ENCODE measurements at places on chromosomes 7 and 10. TPM values are rescaled to one million over a fixed set of nuclear protein-coding genes. Genes with fewer than 3 reads are reported as not detected.

HOXA9 gene
- 36.1 TPM for total RNA-seq

DNA sequence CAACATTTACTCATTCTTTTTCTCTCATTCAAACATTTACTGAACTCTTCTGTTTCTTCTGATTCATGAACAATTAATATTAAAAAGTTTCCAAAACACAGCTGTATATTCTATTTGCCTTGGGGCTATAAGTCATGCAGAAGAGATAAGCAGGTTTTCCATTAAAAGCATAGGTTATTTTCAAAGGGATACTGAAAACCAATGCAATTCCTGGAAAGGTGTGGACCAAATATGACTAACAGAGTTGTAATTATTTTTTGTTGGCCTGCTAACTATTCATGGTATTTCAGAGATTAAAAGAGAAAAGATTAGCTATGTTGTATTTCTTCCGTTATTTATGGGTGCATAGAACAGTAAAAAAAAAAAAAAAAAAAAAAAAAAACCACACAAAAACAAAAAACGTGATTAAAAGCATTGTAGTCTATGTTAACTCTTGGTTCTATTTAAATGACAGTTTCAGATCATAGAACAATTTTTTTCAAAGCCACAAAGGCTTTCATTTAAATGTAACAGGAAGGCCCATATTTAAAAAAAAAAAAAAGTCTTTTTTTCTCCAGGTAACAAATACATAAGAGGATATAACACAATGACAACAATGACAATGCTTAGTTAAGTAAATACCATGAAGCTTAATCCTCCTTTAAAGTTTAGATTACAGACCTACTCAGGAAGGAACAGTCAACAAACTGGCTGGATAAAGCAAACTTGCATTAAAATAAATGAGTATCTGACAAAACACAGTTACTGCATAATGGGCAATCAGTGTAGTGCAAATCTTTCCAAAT lies 1042.9 kb downstream of the GATA3 start:
- H3K4me3 ChIP-seq = no peak overlapping the region
- no peak for DNase-seq
- no peaks in the 10 kb centered on the region for H3K27me3 ChIP-seq
- no peaks in the 10 kb centered on the region for H3K4me1 ChIP-seq
- H3K27ac ChIP-seq = no peak overlapping the region

TMEM213 gene
- total RNA-seq = not detected

ZNF736 gene
- 10.6 TPM for total RNA-seq

GIMAP5 gene
- 21.2 TPM for total RNA-seq

TMEM72 gene
- not detected for total RNA-seq

DNA sequence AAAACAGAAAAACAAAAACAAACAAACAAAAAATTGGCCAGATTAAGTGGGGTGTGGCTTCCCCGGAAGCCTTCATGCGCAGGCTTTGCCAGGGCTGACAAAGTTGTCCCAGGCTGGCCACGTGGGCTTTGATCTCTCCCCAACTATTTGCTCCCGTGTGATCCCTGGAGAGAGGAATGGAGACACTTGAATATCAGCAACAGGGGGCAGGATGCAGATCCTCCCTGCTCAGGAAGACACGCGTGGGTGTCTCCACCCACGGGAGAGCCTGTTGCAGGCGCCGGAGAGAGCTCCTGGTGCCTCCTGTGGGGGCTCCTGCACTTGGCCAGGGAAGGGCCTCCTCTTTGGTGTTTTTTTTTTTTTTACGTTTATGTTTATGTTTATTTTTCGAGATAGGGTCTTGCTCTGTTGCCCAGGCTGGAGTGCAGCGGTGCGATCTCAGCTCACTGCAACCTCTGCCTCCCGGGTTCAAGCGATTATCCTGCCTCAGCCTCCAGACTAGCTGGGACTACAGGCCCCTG lies 19.0 kb downstream of the TRIM56 start:
- no peaks in the 10 kb centered on the region for H3K4me1 ChIP-seq
- no peak overlapping the region for H3K4me3 ChIP-seq
- H3K27ac ChIP-seq = no peak overlapping the region

DNA sequence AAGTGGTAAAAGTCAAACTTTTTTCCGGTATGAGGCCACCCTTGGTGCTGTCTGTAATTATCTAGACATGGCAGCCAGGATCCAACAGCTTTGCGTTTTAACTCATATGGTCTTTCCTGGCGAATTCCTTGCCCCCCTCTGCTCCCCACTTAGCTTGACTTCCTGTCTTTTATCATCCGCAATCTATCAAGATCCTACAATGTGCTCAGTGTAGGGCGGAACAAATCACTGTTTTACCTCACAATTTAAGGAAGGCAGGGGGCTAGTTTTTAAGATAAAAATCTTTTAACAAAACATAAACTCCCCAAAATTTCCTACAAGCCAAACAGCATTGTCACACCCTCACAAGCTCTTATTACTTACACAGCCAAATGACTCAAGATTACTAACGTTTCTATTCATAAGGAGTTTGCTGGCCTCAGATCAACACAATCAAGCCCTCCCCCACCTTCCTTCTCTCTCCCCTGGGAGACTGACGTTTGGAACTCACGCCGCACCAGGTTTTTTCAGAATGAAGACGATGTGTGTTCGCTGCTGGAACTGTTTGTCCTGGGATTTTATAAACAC lies 1.3 kb upstream of the CDK14 start:
- DNase-seq = no peak
- H3K4me3 ChIP-seq = no peak overlapping the region
- H3K4me1 ChIP-seq = peaks cover 5% of the 10 kb centered on the region
- no peaks in the 10 kb centered on the region for H3K36me3 ChIP-seq
- peak overlapping the region; percentile 65 for H3K27ac ChIP-seq

FOXP2 gene
- total RNA-seq = 46.2 TPM

- H3K36me3 ChIP-seq = no peaks in the 10 kb centered on the region
- no peaks in the 10 kb centered on the region for H3K27me3 ChIP-seq
- DNase-seq = no peak
- H3K4me1 ChIP-seq = peaks cover 8% of the 10 kb centered on the region
- H3K4me3 ChIP-seq = no peak overlapping the region
These were observed 293.3 kb upstream of the KLF14 start for GRCh38 chr7:131027287-131027773.

NME8 gene
- not detected for total RNA-seq

GRCh38 chr10:100902622-100903021 lies 10.1 kb upstream of the SLF2 start:
- H3K27me3 ChIP-seq = no peaks in the 10 kb centered on the region
- no peak for DNase-seq
- no peaks in the 10 kb centered on the region for H3K4me1 ChIP-seq
- no peak overlapping the region for H3K27ac ChIP-seq
- no peak overlapping the region for H3K4me3 ChIP-seq
- H3K36me3 ChIP-seq = no peaks in the 10 kb centered on the region

BMPER gene
- total RNA-seq = 50.3 TPM

- no peaks in the 10 kb centered on the region for H3K27me3 ChIP-seq
- DNase-seq = no peak
- no peaks in the 10 kb centered on the region for H3K4me1 ChIP-seq
- no peak overlapping the region for H3K4me3 ChIP-seq
These were observed 19.5 kb upstream of the ABCB5 start for GRCh38 chr7:20595971-20596370.

AKR1B1 gene
- total RNA-seq = 30.3 TPM

DNA sequence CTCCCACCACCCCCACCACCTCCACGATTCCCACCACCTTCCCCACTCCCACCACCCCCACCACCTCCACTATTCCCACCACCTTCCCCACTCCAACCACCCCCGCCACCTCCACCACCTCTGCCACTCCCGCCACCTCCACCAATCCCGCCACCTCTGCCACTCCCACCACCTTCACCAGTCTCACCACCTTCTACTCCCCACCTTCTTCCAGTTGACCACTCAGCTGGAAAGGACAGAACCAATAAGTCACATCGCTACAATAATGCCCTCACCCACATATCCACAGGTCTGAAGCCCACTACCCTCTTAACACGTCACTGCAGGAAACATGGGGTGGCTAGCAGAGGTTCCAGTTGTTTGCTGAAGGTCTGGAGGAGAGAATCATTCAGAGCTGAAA lies 93.5 kb upstream of the PAX2 start:
- H3K27me3 ChIP-seq = peaks cover 45% of the 10 kb centered on the region
- H3K4me3 ChIP-seq = no peak overlapping the region
- H3K36me3 ChIP-seq = no peaks in the 10 kb centered on the region

DNA sequence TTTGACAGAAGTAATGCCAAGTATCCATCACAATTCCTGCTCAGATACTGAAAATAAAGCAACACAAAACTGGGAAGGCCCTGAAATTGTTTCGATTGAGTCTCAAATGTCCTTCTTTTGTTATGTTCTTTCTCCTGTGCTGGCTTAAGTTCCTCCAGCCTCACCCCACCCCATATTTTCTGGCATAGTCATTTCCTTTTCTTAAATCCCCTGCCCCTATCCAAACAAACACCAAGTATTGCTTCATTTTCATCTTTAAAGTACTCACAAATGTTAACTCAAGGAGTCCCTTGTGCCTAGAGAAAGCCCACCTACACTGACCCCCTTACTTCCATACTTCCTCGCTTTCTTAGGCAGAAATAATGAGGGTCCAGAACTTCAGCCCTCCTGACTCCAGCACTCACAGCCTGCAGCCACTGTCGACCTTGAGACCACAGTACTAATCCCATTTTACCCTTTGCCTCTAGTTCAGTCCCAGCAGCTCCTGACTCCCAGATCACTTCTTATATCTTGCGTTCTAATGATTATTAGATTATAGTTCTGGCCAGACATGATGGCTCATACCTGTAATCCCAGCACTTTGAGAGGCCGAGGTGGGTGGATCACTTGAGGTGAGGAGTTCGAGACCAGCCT lies 73.2 kb upstream of the ST8SIA6 start:
- no peaks in the 10 kb centered on the region for H3K36me3 ChIP-seq
- no peak for DNase-seq
- H3K27ac ChIP-seq = no peak overlapping the region
- H3K4me1 ChIP-seq = no peaks in the 10 kb centered on the region
- no peak overlapping the region for H3K4me3 ChIP-seq

GRCh38 chr7:157035302-157035701 lies 24.8 kb upstream of the MNX1 start:
- no peak overlapping the region for H3K4me3 ChIP-seq
- H3K27ac ChIP-seq = no peak overlapping the region
- no peak for DNase-seq
- no peaks in the 10 kb centered on the region for H3K27me3 ChIP-seq
- H3K36me3 ChIP-seq = no peaks in the 10 kb centered on the region
- H3K4me1 ChIP-seq = no peaks in the 10 kb centered on the region

- H3K36me3 ChIP-seq = no peaks in the 10 kb centered on the region
- no peak for DNase-seq
- H3K4me1 ChIP-seq = no peaks in the 10 kb centered on the region
- no peak overlapping the region for H3K4me3 ChIP-seq
- no peaks in the 10 kb centered on the region for H3K27me3 ChIP-seq
These were observed 174.3 kb downstream of the FANK1 start for GRCh38 chr10:126070476-126071215.

STOX1 gene
- total RNA-seq = 19.8 TPM
